H7 (cell line): ENCODE measurements at places on chromosomes 2 and 18. TPM values are rescaled to one million over a fixed set of nuclear protein-coding genes. Genes with fewer than 3 reads are reported as not detected.
A peak's percentile ranks its signal among the peaks of the same experiment; 100 is the strongest.

The FARP2 gene
- 19.5 and 20.4 TPM in 2 replicates for total RNA-seq

The FAM117B gene
- 6.9 and 8.1 TPM in 2 replicates for total RNA-seq

The XRCC5 gene
- total RNA-seq: 496 and 523 TPM in 2 replicates

The TFCP2L1 gene
- total RNA-seq: 1.2 and 1.6 TPM in 2 replicates

GRCh38 chr2:58042486-58042970, 4.1 kb upstream of the VRK2 start:
- no peak for DNase-seq

- DNase-seq: no peak
Observed at GRCh38 chr18:72675394-72675793, 131.3 kb upstream of the CBLN2 start.

DNA sequence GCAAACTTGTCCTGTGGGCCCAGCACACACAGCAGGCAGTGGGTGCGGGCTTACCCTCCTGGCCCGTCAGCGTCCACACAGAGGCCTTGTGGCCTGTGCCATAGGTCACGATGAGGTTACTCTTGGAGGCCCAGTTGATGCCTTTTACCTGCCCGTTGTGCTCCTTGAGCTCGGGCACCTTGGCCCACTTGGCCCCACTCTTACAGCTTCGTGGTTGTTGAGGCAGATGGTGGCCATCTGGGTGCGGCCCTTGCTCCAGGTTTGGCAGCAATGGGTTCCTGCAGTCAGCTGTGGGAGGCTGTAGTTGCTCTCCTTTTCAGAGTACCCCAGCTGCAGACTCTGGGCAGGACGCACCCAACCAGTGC, 45.5 kb upstream of the PTH2R start:
- DNase-seq: peak; percentile 17

DNA sequence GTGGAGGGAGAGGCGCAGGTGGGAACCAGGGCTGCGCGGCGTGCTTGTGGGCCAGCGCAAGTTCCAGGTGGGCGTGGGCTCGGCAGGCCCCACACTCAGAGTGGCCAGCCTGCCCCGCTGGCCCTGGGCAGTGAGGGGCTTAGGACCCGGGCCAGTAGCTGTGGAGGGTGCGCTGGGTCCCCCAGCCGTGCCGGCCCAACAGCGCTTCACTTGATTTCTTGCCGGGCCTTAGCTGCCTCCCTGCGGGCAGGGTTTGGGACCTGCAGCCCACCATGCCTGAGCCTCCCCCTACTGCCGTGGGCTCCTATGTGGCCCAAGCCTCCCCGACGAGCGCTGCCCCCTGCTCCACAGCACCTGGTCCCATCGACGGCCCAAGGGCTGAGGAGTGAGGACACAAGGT, 1636.9 kb upstream of the SLC39A10 start:
- DNase-seq: no peak

DNA sequence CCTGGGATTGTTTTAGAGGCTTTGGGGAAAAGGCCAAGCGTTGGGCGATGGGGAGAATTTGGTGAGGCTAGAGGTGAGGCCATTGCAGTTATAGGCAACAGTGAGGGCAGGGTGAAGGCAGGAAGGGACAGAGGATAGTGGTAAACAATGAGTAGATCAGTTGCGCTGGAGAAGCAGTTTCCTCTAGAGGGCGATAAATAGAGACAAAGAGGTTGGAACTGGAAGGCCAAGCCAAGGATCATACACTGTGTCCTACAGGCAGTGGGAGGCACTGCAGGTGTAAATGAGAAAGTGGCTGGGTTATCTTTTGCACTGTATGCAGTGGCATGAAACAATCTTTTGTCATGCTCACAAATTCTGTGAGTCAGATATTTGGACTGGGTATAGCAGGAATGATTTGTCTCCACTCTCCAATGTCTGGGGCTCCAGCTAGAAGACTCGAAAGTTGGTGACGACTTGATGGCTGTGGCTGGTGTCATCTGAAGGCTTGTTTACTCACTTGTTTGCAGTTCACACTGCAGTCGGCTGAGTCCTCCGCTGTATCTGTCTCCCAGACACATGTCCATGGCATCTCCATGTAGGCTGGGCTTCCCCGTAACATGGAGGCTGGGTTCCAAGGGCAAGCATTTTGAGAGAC, 82.1 kb downstream of the TNP1 start:
- peak; percentile 81 for DNase-seq

- DNase-seq: no peak
Observed at GRCh38 chr2:105783151-105783738, 38.5 kb downstream of the NCK2 start.

DNA sequence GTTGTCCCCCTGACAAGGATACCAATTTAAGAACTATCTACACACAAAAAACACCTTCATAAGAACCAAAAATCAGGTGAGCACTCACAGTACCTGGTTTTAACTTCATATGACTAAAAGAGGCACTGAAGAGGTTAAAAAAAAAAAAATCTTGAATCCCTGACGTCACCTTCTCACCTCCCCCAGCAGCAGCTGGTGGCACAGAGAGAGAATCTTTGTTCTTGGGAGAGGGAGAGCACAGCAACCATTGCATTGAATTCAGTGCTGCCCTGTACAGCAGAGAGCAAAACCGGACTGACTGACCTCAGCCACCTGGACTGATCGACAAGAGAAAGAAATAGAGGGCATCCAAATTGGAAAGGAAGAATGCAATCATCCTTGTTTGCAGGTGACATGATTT, 566.0 kb downstream of the TMX3 start:
- DNase-seq: no peak

DNA sequence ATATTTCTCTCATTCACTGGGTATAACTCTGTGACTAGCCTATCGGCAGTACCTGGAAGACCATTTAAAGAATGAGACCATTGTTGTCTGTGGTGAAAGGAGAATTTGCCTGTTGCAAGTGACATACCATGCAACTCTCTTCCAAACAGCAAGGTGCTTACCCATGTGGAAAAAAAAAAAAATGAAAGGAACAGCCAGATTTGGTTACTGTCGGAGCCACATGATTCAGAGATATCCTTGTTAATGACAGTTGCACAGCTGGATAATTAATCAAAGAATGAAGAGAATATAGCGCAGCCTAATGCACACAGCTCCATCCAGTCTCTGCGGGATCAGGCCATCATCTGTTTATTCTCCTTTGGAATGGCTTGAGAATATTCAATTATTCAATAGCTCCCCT, 141.8 kb downstream of the HRH4 start:
- DNase-seq: no peak

DNA sequence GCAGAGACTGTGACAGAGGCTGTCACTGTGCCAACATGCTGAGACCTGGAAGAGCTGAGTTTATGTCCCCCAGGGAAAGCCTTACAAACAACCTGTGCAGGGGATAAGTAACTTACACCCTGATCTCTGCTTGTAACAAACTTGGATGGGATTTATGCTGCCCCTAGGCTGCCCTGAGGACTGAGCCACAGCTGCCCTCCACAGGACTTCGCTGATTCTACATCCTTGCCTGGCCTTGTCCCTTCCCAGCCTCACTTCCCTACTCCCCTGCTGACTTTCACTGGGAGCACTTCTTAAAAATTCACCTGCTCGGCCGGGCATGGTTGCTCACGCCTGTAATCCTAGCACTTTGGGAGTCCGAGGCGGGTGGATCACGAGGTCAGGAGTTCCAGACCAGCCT, 45.9 kb upstream of the ASAP2 start:
- DNase-seq: peak; percentile 76

DNA sequence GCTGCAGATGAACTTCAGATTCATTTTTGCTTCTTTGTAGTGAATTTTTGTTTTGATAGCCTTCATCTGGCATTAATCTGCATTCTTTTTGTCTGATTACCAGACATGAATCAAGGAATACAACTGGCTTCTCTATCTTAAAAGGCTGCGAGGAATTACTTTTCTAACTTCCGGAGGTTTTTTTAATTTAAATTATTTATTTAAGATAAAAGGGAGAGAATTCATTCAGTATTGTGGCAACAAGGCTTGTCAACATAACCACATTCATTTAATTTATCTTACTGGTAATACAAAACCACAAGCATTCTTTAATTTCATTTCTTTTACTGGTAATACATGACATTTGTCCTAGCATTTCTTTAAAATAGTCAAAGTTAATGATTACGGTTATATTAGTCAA, 36.0 kb downstream of the CSRNP3 start:
- DNase-seq: no peak

DNA sequence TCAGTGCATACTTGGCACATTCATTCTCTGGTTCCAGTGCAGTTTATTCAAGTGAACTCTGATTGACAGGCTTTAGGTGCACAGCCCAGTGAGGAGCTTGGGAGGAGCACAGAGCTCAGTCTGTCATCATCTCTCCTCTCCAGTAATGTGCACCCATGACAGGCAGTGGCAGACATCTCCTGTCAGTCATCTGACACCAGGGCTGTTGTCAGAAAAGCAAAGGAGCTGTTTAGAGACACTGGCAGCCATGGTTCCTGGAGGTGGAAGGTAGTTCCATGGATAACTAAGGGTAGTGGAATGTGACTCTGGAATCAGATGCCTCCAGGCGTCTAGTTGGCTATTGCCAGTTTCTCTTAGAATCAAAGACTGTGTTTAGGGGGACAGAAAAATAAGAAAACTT, 308.8 kb downstream of the DCDC2C start:
- DNase-seq: no peak

DNA sequence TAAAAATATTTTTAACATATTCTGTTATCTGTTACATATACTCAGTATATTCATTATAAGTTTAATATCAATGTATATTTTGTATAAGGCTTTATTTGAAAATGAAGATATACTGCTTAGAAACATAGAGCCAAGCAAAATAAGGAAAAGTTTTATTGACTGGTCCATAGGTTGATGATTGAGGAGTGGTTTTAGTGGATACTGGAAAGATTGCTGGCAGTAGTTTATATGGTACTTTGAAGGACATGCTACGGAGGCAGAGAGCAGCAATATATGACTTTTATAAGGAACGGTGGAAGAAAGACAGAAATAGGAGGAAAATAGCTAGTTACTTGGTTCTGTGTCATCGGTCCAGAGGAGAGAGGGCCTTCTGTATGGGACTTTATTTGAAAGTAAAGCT, 92.4 kb downstream of the ZNF236 start:
- DNase-seq: no peak

- DNase-seq: peak; percentile 60
Observed at GRCh38 chr2:202375033-202375608, 1.0 kb upstream of the BMPR2 start.

- DNase-seq: no peak
Observed at GRCh38 chr18:39604836-39605235, 2039.2 kb upstream of the CELF4 start.

- DNase-seq: peak; percentile 88
Observed at GRCh38 chr2:19868701-19869580, 32.8 kb downstream of the TTC32 start.
